Thyroid gland (tissue), 4 donors: ENCODE measurements at places on chromosomes 16 and 17. TPM values are rescaled to one million over a fixed set of nuclear protein-coding genes. Genes with fewer than 3 reads are reported as not detected.
A peak's percentile ranks its signal among the peaks of the same experiment; 100 is the strongest.

- H3K27me3 ChIP-seq: no peaks in the 10 kb centered on the region
- H3K27ac ChIP-seq: peak overlapping the region; percentile 29
- H3K4me1 ChIP-seq: peaks cover 13% of the 10 kb centered on the region
- DNase-seq: no peak
These were observed 55.0 kb downstream of the AMFR start for GRCh38 chr16:56370185-56370874.

DNA sequence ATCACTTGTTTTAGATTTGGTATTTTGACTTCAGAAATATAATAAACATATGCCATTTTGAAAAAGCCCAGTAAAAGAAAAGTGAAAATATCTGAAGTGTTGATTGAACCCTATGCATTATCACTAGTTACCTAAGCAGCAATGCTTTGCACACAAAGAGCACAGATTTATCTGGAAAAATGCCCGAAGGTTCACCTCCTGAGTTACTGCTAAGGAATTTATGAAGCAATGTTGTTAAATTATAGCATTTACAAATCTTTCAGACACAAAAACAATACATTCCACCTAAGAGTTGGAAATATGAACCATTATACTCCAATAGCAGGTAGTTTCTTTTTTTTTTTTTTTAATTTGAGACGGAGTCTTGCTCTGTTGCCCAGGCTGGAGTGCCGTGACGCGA, 38.9 kb upstream of the GHDC start:
- no peaks in the 10 kb centered on the region for H3K27me3 ChIP-seq
- no peak overlapping the region for H3K27ac ChIP-seq
- no peak for DNase-seq
- no peak overlapping the region for H3K4me3 ChIP-seq
- no peaks in the 10 kb centered on the region for H3K4me1 ChIP-seq
- no peaks in the 10 kb centered on the region for H3K36me3 ChIP-seq

Gene WDR90
- 23.6 TPM for total RNA-seq

GRCh38 chr17:50953831-50954601, 87.9 kb upstream of the TOB1 start:
- H3K27ac ChIP-seq: peak overlapping the region; percentile 86
- H3K4me1 ChIP-seq: peaks cover 22% of the 10 kb centered on the region
- DNase-seq: peak; percentile 67
- H3K27me3 ChIP-seq: no peaks in the 10 kb centered on the region
- H3K4me3 ChIP-seq: no peak overlapping the region
- no peaks in the 10 kb centered on the region for H3K36me3 ChIP-seq

Gene XAF1
- 10.0 TPM for total RNA-seq

GRCh38 chr16:57156351-57156703, 29.5 kb downstream of the PSME3IP1 start:
- H3K4me1 ChIP-seq: peaks cover 14% of the 10 kb centered on the region
- no peak for DNase-seq
- no peak overlapping the region for H3K27ac ChIP-seq
- H3K36me3 ChIP-seq: peaks cover 18% of the 10 kb centered on the region

DNA sequence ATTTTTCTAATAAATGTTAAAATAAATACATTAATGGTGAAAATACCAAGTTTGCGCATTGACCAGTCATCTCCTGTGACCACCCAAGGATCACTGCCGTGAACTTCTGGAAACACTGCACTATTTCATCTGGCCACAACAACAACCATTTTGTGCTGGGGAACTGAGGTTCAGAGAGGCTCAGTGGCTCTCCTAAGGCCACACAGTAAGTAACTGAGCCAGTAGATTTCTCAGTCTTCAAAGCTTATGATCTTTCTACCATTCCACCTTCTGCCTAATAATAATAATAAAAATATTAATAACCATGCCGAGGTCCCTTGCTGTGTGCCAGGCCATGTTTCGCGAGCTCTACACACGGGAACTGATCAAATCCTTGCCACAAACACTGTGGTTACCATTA, 182.0 kb downstream of the IRF8 start:
- H3K36me3 ChIP-seq: no peaks in the 10 kb centered on the region
- H3K27ac ChIP-seq: no peak overlapping the region
- DNase-seq: no peak

Gene HS3ST2
- 7.0 TPM for total RNA-seq

Gene ABCA5
- total RNA-seq: 39.2 TPM

- no peaks in the 10 kb centered on the region for H3K36me3 ChIP-seq
- H3K27me3 ChIP-seq: no peaks in the 10 kb centered on the region
- H3K27ac ChIP-seq: no peak overlapping the region
- no peaks in the 10 kb centered on the region for H3K4me1 ChIP-seq
- no peak for DNase-seq
- H3K4me3 ChIP-seq: no peak overlapping the region
These were observed 465.0 kb upstream of the MAF start for GRCh38 chr16:80065541-80065940.

DNA sequence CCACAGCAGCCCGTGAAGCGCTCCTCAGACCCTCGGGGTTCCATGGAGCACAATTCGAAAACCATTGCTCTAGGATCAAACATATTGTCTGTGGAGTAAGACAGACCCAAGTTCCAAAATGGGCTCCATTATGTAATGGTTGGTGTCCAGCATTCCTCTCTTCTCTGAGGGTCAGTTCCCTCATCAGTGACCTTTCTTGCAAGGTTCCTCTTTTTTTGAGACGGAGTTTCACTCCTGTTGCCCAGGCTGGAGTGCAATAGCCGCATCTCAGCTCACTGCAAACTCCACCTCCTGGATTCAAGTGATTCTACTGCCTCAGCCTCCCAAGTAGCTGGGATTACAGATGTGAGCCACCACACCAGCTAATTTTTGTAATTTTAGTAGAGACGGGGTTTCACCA, 28.4 kb downstream of the PLXDC1 start:
- H3K4me1 ChIP-seq: no peaks in the 10 kb centered on the region
- no peaks in the 10 kb centered on the region for H3K36me3 ChIP-seq
- DNase-seq: no peak
- H3K4me3 ChIP-seq: no peak overlapping the region
- no peak overlapping the region for H3K27ac ChIP-seq
- no peaks in the 10 kb centered on the region for H3K27me3 ChIP-seq

Gene DPEP2
- 0.22 TPM for total RNA-seq

Gene PLXDC1
- 8.2 TPM for total RNA-seq

Gene RFWD3
- total RNA-seq: 14.6 TPM

- H3K4me1 ChIP-seq: no peaks in the 10 kb centered on the region
- no peak for DNase-seq
- H3K27me3 ChIP-seq: no peaks in the 10 kb centered on the region
- no peak overlapping the region for H3K4me3 ChIP-seq
These were observed 33.9 kb downstream of the TNFRSF13B start for GRCh38 chr17:16938031-16938430.

GRCh38 chr16:1300664-1301476, 8.6 kb upstream of the UBE2I start:
- no peak overlapping the region for H3K27ac ChIP-seq
- H3K4me1 ChIP-seq: peaks cover 21% of the 10 kb centered on the region
- DNase-seq: peak; percentile 71
- no peak overlapping the region for H3K4me3 ChIP-seq

Gene DNAAF1
- 1.5 TPM for total RNA-seq

GRCh38 chr16:89192956-89193575, 7.3 kb downstream of the SLC22A31 start:
- DNase-seq: no peak
- H3K4me3 ChIP-seq: no peak overlapping the region
- peaks cover 10% of the 10 kb centered on the region for H3K4me1 ChIP-seq
- H3K27me3 ChIP-seq: no peaks in the 10 kb centered on the region
- no peaks in the 10 kb centered on the region for H3K36me3 ChIP-seq
- no peak overlapping the region for H3K27ac ChIP-seq

DNA sequence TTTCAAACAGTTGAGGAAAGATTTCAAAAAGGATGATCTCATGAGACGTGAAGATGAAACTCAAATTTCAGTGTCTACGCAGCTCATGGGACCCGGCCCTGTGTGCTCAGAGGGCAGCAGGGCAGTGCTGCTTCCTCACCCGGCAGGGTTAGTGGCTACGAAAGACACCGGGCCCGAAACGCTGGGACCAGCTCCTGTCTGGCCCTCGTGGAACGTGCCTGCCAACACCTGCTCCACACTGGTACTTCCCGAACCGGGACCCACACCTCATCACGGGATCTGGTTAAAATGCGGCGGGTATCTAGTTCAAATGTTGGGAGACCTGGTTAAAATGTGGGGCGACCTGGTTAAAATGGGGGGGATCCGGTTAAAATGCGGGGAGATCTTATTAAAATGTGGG, 18.7 kb downstream of the DNASE1 start:
- no peak overlapping the region for H3K4me3 ChIP-seq
- H3K4me1 ChIP-seq: no peaks in the 10 kb centered on the region
- H3K27me3 ChIP-seq: no peaks in the 10 kb centered on the region
- H3K27ac ChIP-seq: no peak overlapping the region
- DNase-seq: no peak

GRCh38 chr17:42680331-42680808, 1.3 kb downstream of the CCR10 start:
- DNase-seq: no peak
- no peaks in the 10 kb centered on the region for H3K27me3 ChIP-seq
- peaks cover 37% of the 10 kb centered on the region for H3K4me1 ChIP-seq
- no peaks in the 10 kb centered on the region for H3K36me3 ChIP-seq

GRCh38 chr17:951325-952132, 28.0 kb downstream of the NXN start:
- H3K27ac ChIP-seq: peak overlapping the region; percentile 87
- no peaks in the 10 kb centered on the region for H3K27me3 ChIP-seq
- DNase-seq: peak; percentile 80
- H3K36me3 ChIP-seq: no peaks in the 10 kb centered on the region

DNA sequence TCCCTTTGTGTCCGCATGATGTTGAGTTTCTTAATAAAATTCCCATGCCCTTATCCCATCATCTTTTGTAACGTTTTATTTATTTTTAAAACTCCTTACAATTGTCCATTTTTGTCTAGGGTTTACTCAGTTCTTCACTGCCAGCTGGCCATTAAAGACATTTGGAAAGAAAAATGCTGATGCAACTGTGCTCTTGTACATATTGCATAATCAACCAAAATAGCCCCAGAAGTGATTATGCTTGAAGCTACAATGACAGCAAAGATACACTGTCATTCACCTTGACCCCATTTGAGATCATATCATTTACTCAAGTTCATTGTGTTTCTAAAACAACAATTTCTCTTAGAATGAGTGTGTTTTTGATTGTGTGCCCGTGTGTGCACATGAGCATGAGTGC, 1074.6 kb upstream of the RBFOX1 start:
- no peaks in the 10 kb centered on the region for H3K4me1 ChIP-seq
- no peaks in the 10 kb centered on the region for H3K36me3 ChIP-seq
- no peak for DNase-seq
- H3K4me3 ChIP-seq: no peak overlapping the region
- no peak overlapping the region for H3K27ac ChIP-seq
- no peaks in the 10 kb centered on the region for H3K27me3 ChIP-seq

Gene RTN4RL1
- total RNA-seq: 1.6 TPM

GRCh38 chr17:73855720-73856333, 211.6 kb upstream of the SDK2 start:
- DNase-seq: no peak
- H3K36me3 ChIP-seq: no peaks in the 10 kb centered on the region
- no peak overlapping the region for H3K27ac ChIP-seq
- H3K27me3 ChIP-seq: no peaks in the 10 kb centered on the region

DNA sequence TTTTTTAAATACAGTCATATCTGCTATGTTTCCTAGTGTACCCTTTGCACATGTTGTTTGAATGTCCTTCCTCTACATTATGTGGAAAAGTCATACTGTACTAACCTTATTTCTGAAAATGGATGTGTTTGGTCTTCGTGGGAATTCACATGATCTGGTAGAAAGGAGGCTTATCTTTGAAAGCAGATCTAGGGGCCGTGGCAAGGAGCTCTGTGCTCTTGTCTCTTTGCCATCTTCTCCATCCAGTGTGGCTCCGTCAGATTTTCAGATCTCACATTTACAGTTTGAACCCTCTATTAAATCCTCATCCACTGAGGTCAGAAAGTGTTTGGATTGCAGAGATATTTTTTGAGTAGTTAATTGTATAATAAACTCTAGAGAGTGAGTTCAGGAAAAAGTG, 32.9 kb downstream of the MAP2K4 start:
- no peak overlapping the region for H3K27ac ChIP-seq
- no peaks in the 10 kb centered on the region for H3K27me3 ChIP-seq
- DNase-seq: no peak
- H3K4me3 ChIP-seq: no peak overlapping the region

GRCh38 chr16:88499836-88500251, 46.8 kb downstream of the ZFPM1 start:
- no peak overlapping the region for H3K27ac ChIP-seq
- no peak overlapping the region for H3K4me3 ChIP-seq
- no peaks in the 10 kb centered on the region for H3K36me3 ChIP-seq
- no peak for DNase-seq

Gene PROCA1
- total RNA-seq: not detected

GRCh38 chr17:66580184-66580955, 254.5 kb upstream of the CACNG5 start:
- H3K36me3 ChIP-seq: no peaks in the 10 kb centered on the region
- DNase-seq: no peak
- no peak overlapping the region for H3K4me3 ChIP-seq
- peaks cover 5% of the 10 kb centered on the region for H3K4me1 ChIP-seq
- H3K27ac ChIP-seq: no peak overlapping the region

Gene IRX3
- 22.6 TPM for total RNA-seq
